Activated CD4-positive, CD25-positive, alpha-beta regulatory T cell (primary cell): ENCODE measurements at places on chromosomes 11 and 22.

- DNase-seq = no peak
Observed at GRCh38 chr11:72591023-72591422, 83.2 kb downstream of the PDE2A start.

DNA sequence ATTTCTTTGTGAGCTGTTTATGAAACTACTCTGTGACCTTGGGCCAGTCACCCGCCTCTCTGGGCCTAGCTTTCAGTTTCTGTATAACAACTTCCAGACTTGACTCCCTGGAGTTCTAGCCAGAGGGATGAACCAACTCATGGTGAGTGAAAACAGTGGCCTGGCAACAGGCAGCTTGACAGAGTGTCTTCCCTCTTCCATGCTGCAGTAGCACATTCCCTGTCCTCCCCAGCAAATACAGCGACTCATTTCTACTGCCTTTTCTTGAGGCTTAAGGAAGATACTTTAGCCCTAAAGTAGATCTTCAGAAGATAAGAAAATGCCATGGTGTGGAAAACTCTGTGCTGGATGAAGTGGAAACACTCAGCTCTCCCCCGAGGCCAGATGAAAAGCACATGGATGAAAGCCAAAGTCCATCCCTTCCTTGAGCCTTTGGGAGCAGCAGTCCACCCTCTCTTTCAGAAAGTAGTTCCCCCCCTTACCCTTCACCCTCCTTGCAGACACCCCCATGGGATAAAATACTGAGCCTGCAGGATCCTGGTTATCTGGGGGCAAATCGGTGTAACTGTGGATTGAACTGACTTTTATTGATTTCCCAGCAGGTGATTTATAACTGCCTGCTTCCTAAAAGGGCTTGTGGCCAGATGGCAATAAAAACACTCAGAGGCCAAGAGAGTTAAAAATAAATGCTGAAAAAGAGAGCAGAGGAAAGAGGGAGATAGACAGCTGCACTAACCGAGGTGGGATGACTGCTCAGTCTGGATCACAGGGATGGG, 24.1 kb downstream of the IRAG1 start:
- DNase-seq = no peak

DNA sequence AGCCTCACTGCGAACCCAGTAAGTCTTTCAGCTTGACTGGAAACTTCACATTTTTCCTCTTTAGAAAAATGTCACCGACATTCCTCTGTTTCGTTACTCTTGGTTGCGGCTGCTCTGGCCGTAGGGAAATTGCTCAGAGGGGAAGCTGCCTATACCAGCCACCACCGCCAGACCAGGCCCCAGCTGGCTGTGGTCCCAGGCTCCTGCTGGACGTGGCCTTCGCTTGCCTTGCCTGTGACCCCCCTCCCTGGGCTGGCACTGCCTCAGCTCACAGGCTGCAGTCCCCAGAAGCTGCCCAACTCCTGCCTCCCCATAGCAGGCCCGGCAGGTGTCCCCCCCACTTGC, 197.8 kb downstream of the MN1 start:
- DNase-seq = no peak

GRCh38 chr11:32821517-32821916, 8.2 kb upstream of the PRRG4 start:
- no peak for DNase-seq

DNA sequence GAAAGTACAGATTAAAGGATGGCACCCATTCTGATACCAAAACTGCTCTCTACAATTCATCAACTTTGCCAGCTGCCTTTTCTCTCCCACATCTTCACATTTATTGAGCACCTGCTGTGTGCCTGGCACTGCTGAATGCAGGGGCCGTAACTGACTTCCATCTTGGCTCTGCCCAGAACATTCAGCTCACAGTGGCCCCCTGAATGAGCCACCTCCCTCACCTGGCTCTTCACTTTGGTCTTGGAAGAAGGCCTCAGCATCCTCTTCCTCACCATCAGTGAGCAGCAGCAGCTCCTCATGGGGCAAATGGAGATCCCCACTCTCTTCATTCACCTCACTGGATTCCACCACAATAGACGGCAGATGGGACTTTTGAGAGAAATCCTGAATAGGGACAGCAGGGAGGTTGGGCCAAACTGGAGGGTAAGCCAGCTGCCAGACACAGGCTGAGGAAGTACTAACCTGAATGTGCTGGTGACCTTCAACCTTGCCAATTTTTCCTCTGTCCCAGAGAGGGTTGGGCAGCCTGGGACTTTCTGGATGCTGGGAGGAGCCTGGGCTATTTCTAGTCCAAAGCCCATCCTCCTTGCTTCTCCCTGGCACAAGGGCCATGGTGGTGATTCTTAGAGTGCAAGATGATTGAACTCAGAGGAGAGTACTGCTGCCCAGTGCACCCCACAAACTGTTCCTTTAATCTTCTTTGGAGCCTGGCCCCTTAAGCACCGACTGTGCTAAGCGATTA, 1.9 kb upstream of the UQCC3 start:
- no peak for DNase-seq

- DNase-seq = no peak
Observed at GRCh38 chr11:62892077-62892922, 11.6 kb downstream of the SLC3A2 start.

DNA sequence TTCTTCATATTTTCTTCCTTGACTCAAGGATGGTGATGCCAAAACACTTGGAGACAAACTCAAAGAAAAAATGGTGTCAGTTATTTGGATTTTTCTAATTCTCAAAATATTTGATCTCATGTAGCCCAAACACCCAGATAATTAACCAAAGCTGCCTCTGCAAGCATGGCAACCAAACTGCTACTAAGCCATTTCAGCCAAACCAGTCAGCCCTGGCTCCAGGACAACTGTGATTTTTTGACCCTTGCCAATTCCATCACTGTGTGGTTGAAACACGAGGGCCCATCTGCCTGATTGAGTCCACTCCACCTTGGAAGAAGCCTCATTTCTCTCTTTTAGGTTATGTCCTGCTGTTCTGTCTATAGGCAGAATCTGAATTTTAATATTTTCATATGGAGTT, 277.4 kb downstream of the BLID start:
- no peak for DNase-seq

GRCh38 chr11:64778223-64778472, 194 bp downstream of the SF1 start:
- DNase-seq = no peak

DNA sequence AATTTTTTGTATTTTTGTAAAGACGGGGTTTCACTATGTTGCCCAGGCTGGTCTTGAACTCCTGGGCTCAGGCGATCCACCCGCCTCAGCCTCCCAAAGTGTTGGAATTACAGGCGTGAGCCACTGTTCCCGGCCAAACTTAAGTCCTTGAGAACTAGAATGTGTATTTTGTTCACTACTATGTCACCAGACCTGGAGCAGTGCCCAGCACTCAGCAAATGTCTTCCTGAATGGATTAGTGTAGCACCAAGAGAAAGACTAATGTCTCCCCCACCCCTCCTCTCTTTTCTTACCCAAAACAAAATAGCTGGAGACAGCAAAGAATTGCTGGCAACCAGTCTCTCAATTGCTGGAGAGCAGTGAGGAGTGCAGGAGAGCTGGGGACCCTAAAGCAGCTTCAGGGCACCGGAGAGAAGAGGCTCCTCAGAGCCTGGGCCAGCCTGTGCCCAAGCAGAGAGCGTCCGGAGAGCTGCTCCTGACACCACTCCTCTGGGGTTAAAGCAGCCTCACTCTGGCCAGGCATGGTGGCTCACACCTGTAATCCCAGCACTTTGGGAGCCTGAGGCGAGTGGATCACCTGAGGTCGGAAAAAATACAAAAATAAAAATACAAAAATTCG, 14.9 kb downstream of the SLC25A18 start:
- no peak for DNase-seq

GRCh38 chr11:1238767-1239595, 16.1 kb downstream of the MUC5B start:
- DNase-seq = no peak

DNA sequence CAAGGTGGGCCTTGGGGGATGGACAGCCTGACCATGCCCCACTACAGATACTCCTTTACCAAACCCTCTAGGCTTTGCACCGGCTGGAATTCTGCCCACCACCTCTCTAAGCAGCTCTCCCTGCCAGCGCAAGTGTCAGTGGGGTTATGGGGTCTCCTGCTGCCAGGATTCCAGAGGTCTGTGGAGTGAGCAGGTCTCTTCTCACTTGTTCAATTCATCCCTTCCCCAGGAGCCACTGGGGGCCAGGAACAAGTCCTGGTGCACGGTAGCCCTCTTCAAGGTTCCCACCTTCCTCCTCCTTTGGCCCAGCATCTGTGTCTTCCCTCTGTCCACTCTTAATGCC, 30.5 kb downstream of the CCDC15 start:
- DNase-seq = no peak

- no peak for DNase-seq
Observed at GRCh38 chr22:37146051-37146385, 3.7 kb downstream of the IL2RB start.

- no peak for DNase-seq
Observed at GRCh38 chr22:37815593-37815992, 7.6 kb upstream of the GALR3 start.

DNA sequence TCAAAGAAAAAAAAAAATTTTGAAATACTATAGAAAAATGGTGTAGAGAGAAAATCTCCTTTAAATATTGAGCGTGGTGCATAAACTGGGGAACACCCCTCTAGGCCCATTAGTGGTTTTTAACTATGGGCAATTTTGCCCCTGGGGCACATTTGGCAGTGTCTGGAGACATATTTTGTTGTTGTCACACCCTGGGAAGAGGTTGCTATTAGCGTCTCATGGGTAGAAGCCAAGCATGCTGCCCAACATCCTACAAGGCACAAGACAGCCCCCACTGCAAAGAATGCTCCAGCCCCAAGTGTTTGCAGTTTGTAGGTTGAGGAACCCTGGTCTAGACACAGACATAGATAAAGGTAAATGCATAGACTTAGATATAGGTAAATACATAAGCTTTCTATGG, 92.6 kb downstream of the KIAA1671 start:
- DNase-seq = no peak

DNA sequence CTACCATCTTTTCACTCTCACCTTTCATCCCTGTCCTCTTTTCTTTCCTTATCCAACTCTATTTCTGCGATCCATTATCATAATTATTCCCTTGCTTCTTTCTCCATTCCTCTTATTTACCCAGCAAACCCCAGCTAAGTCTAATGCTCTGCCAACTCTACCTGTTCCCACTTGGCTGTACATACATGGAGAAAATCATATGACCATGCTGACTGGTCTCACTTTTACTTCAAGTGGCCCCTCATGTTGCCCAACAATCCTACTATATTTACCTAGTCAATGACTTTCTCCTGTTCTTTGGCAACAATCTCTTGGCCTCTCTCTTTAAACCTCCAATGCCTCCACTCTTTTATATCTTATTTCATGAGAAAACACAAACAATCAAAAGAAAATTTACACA, 94.1 kb downstream of the USP35 start:
- DNase-seq = no peak

DNA sequence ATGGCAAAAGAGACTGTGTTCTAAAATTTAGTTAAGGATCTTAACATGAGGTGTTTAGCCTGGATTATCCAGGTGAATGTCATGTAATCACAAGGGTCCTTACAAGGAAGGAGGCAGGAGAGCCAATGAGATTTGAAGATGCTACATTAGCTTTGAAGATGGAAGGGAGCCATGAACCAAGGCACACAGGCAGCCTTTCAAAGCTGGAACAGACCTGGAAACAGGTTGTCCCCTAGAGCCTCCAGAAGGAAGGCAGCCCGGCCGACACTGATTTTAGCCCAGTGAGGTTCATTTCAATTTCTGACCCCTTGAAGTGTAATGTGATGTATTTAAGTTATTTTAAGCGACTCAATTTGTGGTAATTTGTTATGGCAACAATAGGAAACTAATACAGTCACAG, 195.3 kb upstream of the MTMR2 start:
- no peak for DNase-seq

- no peak for DNase-seq
Observed at GRCh38 chr11:1049911-1050580, 13.5 kb upstream of the MUC6 start.

DNA sequence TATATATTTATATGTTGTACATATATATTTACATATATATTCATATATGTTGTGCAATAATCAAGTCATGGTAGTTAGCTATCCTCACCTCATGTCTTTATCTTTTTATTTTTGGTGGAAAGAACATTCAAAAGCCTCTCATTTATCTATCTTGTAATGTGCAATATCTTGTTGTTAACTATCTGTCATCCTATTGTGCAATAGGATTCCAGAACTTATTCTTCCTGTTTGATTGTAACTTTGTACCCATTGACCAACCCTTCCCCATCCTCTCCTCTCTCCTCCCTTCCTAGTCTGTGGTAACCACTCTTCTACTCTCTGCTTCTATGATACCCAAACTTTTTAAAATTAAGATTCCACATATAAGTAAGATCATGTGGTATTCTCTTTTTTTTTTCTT, 115.6 kb upstream of the PDGFD start:
- no peak for DNase-seq

- DNase-seq = no peak
Observed at GRCh38 chr11:72426103-72426757, 8.1 kb downstream of the CLPB start.

GRCh38 chr11:5277807-5278382, 8.2 kb upstream of the HBE1 start:
- no peak for DNase-seq

GRCh38 chr22:33919391-33920196, 682 bp downstream of the LARGE1 start:
- DNase-seq = no peak

- DNase-seq = no peak
Observed at GRCh38 chr11:114160894-114161293, 101.4 kb downstream of the ZBTB16 start.

DNA sequence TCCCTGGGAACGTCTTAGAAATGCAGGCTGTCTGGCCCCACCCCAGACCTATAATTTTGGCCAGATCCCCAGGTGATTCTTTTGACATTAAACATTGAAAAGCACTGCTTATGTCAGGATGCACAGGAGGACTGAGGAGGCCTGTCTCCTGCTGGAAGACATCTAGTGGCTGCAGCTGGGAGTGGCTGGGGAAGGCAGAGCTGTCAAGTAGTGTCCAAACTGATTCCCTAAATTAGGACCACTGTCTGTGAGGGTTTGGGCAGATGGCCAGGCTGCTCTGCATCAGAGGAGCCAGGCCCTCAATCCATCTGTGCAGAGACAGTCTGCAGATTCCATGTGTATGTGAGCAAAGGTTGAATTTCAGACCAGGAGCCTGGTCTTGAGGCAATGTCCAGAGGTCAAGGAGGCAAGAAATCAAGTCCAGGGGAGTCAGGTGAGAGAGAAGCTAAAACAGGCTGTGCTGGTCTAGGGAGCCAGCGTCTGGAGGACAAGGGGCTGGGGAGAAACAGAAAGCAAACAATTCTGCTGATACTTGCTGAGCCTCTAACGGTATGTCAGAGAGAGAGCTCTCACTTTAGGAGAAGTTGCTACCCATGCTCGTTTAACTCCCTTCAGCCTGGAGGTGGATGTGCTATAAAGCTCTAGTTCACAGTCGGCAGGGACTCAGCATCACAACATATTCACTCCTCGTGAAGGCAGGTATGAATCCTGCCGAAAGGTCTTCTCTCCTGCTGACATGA, 15.3 kb upstream of the SYTL2 start:
- DNase-seq = no peak

GRCh38 chr22:47343611-47344010, 581.2 kb downstream of the TBC1D22A start:
- DNase-seq = no peak

- DNase-seq = no peak
Observed at GRCh38 chr22:49464037-49464436, 363.6 kb downstream of the BRD1 start.
